ENCODE measurements at places on chromosomes 16 and 17.

- DNase-seq = no peak
These were observed 188.2 kb upstream of the ANKFN1 start for GRCh38 chr17:55965051-55965450.

GRCh38 chr17:83186226-83186625 is 106.8 kb downstream of the METRNL start:
- DNase-seq = no peak

GRCh38 chr17:33322063-33322462 is 29.0 kb upstream of the ASIC2 start:
- DNase-seq = no peak

DNA sequence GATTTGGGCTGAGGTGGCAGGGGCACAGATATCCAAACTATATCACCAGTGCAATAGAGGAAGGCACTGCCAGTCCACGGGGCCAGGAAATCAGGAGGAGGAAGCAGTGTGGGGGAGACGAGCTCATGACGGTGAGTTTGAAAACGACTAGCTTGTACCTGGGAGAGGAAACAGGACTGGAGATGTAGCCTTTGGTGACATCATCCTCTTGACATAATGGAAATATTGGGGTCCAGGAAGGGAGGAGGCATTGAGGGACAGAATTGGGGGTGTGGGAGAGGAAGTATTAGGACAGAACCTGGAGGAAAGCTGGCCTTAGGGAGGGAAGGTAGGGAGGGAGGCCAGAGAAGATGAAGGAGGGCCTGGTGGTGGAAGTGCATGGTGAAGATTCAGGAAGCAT is 109.1 kb downstream of the RGS9 start:
- DNase-seq = no peak

GRCh38 chr17:66386498-66387351 is 84.3 kb downstream of the PRKCA start:
- DNase-seq = no peak
